ENCODE measurements at places on chromosomes 6 and 20. TPM values are rescaled to one million over a fixed set of nuclear protein-coding genes. Genes with fewer than 3 reads are reported as not detected.

DNA sequence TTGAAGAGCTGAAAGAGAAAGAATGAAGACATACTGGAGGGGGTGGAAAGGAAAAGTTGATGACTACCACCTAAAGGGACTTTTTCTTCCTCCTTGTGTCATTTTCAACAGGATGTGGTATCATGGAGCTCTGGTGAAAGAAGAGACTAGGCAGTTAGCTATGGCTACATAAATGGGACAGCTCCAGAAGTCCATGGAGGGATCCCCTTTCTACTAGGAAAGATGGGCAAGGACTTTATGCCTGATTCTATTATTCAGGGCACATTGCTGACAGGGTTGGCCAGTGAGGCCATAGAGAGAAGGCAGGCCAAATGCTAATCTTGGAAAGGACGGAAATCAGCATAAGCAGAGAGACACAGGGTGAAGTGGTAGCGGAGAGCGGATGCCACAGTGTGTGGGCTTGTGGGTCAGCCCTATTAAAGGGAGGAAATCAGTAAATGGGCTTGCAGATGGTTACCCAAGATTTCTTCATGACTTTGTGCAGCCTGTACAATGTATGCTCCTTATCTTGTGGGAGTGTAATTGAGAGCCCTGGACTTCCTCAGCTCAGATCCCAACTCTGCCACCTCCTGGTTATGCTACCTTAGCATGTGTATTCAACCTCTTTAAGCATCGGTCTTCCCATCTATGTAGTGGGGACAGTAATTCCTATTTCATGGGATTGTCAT, 77.4 kb upstream of the TMEM170B start:
- H3K36me3 ChIP-seq = no peaks in the 10 kb centered on the region
- DNase-seq = peak; percentile 21
- no peaks in the 10 kb centered on the region for H3K27me3 ChIP-seq
- H3K27ac ChIP-seq = no peak overlapping the region

GRCh38 chr6:12814015-12814414, 97.4 kb downstream of the PHACTR1 start:
- no peaks in the 10 kb centered on the region for H3K36me3 ChIP-seq
- no peaks in the 10 kb centered on the region for H3K27me3 ChIP-seq
- H3K4me1 ChIP-seq = no peaks in the 10 kb centered on the region
- DNase-seq = no peak

DNA sequence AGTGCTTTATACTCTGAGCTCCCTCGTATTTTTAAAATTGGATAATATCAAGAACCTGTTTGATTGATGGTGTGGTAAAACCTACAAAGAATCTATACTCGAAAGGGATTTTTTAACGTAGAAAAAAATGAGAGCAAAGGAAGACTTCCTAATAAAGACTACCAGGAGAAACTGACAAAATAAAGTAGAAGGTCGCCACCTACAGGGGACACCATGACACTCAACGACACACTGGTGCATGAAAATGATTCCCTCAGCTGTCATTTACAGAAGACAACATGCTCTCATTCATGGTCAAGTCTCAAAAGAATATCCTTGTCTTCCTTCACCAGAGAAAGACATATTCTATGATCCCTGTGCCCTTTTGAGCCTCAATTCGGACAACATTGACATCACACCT, 10.1 kb upstream of the NHSL1 start:
- H3K27me3 ChIP-seq = no peaks in the 10 kb centered on the region
- no peaks in the 10 kb centered on the region for H3K4me1 ChIP-seq
- peak; percentile 59 for DNase-seq
- no peak overlapping the region for H3K27ac ChIP-seq
- no peak overlapping the region for H3K4me3 ChIP-seq

DNA sequence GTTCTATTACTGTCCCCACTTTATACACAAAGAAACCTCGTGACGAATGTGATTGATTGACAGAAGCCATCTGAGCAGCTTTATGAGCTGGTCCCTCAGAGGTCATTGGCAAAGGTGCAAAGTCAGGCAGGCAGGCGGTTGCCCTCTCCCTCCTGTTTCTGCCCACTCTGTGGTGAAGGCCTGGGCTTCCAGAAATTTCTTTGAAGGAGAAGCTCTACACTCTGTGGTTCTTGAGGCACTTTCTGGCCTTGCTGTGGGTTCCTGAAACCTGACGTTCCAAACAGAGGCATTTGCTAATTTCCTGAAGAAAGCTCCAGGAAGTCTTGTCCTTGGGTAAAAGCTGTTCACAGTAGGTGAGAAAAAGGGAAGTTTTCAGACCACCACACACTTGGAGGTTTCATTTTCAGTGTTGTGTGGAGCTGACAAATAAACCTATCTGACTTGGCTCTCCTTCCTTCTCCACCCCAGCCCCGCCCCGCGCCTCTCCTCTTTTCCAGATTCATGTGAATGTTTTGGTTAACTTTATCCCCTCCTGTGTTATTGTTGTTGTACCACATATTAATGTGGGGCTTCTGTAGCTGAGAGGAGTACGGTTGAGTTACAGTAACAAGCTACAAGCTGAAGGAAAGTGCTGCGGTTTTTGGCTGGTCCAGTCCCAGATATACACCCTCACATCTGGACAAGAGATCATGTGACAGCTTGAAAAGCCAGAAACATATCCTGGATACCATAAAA, 274.1 kb downstream of the CLIC5 start:
- H3K27ac ChIP-seq = no peak overlapping the region
- H3K4me1 ChIP-seq = no peaks in the 10 kb centered on the region
- no peak overlapping the region for H3K4me3 ChIP-seq
- DNase-seq = no peak
- no peaks in the 10 kb centered on the region for H3K27me3 ChIP-seq

- no peak overlapping the region for H3K27ac ChIP-seq
- H3K27me3 ChIP-seq = no peaks in the 10 kb centered on the region
- H3K4me3 ChIP-seq = no peak overlapping the region
- no peak for DNase-seq
- H3K4me1 ChIP-seq = no peaks in the 10 kb centered on the region
- no peaks in the 10 kb centered on the region for H3K36me3 ChIP-seq
Observed at GRCh38 chr6:148711833-148712654, 34.8 kb upstream of the UST start.

GRCh38 chr6:161745594-161746141, 471.8 kb upstream of the AGPAT4 start:
- no peak for DNase-seq
- H3K4me3 ChIP-seq = no peak overlapping the region

The FILIP1 gene
- total RNA-seq = 12.6 TPM

The ACTL10 gene
- total RNA-seq = 0.62 TPM

The ISM1 gene
- total RNA-seq = not detected

All from endothelial cell of umbilical vein (primary cell).